NCI-H2171 treated with DMSO at 0.1 percent for 48 hours (cell line): ENCODE measurements at places on chromosomes 3 and 15.
A peak's percentile ranks its signal among the peaks of the same experiment; 100 is the strongest.

DNA sequence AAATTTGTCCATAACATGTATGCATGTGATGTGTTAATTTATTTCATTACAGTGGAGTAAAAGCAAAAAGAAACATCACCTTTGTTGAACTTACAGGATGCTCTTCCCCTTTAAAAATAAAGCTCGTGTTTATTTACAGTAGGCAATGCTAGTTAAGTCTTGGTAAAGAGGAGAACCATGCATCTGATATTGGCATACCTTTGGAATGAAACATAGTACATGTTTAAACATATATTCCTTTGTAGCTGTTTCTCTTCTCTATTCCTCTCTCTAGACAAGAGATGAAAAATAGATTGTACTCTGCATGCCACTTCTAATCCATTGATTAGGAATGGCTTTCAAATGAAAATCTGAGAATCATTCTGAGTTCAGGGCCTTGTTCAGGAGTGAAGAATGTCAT is 374.9 kb upstream of the CNTN4 start:
- no peak for DNase-seq

DNA sequence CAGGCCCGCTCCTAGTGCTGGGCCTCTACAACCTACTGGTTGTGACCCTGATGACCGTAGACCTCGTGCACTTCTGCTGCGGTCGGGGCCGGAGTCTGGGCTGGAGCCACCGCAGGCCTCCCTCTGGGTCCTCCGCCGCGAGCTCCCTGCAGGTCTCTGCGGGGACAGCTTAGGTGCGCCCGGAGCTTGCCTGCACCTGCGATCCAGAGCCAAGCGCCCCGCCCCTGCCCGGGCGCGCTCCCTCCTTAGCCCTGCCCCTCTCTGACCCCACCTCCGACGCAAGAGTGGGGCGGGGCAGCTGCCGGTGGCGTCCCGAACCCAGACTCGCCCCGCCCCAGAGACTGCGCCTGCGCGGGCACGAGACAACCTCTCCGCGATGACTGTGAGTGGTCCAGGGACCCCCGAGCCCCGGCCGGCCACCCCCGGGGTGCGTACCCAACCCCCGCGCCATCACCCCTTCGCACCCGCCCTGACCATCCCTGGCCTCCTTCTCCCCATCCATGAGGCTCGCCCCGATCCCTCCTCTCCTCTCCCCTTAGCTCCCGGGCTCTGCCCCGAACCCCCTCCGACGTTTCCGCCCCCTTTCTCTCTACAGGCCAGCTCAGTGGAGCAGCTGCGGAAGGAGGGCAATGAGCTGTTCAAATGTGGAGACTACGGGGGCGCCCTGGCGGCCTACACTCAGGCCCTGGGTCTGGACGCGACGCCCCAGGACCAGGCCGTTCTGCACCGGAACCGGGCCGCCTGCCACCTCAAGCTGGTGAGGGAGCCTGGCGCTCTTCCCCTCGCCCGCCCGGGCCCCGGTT is at the start of gene UNC45A:
Gene UNC45A (plus strand): TSS at position 337 of the 803 bp plus-strand sequence. CDS start 40 bp downstream, at position 377.
- DNase-seq: peak; percentile 93

DNA sequence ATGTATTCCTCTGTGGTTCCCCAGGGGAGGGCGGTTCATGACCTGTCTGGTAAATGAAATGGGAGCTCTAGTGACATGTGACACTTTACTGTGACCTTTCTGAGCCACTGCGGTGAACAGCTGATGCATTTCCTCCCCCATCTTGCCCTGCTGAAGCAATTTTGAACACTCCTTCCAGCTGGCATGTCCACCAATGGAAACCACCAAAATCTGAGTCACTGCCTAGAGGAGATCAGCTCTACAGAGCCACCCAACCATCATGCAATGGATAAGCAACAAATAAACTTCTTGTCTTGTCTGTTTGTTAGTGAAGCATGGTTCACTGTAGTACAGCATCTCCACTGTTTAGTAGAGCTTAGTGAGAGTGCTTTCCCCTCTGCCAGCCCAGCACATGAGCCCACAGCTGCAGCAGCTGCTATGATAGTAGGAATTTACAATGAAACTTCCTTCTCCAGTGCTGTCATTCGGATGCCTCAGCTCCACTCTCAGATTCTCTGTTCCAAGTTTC is 479.4 kb downstream of the NTRK3 start:
- no peak for DNase-seq

GRCh38 chr3:141476033-141476432 is 10.8 kb upstream of the RASA2 start:
- DNase-seq: no peak

DNA sequence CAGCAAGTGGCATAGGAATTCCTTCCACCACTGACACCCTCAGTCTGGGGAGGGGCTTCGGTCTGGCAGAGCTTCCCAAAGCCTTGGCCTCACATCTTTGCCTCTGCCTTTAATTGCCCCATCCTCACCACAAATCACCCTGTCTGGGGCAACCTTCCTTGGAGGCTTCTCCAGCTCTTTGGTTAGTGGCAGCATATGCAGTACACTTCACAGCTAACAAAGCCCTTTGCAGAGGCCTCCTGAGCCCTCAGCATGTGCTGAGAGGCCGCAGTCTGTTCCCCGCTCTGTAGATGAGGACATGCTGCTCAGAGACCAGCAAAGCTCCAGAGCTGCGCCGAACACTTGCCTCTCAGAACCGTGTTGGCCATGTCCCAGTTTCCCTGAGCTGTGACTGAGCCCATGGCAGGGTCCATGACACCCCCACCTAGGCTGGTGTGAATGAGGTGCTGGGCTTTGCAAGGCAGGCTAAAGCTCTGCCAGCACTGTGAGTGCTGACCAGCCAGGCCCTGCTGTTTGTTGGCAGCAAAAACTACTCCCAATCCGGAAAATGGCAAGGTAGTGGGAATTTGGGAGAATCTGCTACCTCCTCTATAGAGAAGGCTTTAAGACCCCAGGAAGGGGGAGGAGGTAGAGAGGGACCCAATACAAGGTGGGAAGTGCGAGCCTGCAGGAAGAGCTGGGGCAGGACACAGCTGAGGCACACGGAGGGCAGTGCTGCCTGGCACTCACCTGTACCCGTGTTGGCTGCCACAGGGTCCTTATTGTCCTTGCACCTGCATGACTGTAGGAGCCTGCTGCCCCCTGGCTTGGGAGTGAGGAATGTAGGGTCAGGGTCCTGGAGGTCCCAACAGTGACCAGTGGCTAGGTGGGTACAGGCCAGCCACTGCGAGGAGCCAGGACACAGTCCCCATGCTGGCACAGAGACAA is 8.4 kb upstream of the KLF15 start:
- no peak for DNase-seq

GRCh38 chr3:169663951-169664820 is 674 bp upstream of the MECOM start:
- no peak for DNase-seq

GRCh38 chr15:58568157-58568571 is 136.4 kb downstream of the LIPC start:
- peak; percentile 48 for DNase-seq

GRCh38 chr3:123071146-123071545 is 4.3 kb downstream of the PDIA5 start:
- DNase-seq: peak; percentile 15
